NT2/D1 (cell line): ENCODE measurements at places on chromosomes 3 and 15.

DNA sequence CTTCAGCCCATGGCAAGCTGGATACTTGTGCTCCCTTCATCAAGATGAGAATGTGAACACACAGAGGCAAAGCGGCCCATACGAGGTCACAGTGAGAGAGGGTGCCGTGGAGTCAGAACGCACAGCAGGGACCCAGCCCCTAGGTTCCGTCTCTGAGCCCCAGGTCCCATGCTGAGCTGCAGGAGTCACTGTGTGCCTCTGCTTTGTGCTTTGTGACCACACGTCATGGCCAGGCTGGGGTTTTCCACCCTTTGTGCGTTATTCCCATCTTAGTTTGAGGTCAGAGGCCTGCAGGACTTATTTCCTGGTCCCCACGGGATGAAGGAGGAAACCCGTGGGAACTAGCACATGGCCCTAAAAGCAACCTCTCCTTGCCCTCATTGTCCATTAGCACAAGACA is 140.3 kb downstream of the TJP1 start:
- DNase-seq = no peak

DNA sequence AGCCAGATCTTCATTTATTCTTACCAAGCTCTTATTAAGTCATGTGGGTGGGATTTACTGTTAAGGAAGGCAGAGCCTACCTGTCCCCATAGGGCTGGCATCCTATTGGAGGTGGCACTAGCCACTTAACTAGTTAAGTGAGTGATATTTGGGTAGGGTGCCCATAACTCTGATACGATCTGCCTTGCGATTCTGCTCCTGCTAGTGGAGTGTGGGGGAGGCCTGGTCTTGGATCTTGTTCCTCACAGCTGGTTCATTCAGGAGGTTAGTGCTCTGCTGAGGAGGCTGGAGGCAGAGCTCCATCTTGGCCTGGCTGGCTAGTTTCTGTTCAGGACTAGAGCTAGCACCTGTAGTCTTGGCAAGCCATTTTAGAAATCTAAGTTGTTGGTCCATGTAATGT is 9.3 kb downstream of the BAHD1 start:
- DNase-seq = no peak

DNA sequence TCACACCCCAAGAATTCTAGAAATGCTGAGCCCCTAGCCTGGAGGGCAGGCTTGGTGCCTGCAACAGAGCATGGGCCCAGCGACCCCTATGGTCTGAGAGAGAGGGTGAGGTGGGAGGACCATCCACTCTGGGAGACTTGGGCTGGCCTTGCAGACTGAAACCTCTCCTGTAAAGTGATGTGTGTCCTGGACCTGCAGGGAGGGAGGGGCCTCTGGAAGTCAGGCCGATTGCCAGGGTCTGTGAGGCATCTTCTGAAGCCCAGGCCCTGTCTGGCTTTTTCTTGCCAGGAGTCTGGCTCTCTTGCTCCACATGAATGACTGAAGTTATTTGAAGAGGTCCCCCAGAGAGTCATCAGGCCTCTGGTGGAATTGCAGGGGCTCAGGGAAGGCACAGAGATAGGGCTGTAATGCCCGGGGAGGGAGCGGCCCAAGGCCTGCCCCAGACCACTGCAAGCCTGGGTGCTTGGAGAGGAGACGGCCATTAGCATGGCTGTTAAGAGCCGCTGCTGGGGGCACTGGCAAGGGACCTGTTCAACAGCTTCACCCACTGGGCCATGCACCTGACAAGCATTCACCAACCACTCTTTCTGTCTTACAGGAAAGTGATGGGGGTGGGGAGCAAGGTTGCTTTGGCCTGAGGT is 56.0 kb upstream of the CHRNA7 start:
- DNase-seq = no peak

DNA sequence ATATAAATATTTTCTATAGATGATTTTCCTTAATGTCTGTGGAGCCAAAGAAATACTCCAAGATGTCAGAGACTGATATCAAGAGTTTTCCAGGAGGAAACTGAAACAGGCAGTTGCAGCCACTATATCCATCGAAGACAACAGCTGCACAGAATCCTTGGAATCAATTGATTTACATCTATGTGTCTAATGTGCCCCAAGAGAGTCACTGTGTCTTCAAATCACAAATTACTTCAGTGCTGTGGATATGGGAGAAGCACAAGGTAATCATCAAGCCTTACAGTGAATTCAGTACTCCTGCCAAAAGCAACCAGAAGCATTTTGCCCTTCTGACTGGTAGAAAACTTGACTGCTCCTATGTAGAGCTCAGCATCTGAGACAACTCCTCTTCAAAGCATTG is 51.1 kb downstream of the CPNE4 start:
- no peak for DNase-seq

GRCh38 chr3:111763968-111764367 is 95.1 kb upstream of the PHLDB2 start:
- DNase-seq = no peak

DNA sequence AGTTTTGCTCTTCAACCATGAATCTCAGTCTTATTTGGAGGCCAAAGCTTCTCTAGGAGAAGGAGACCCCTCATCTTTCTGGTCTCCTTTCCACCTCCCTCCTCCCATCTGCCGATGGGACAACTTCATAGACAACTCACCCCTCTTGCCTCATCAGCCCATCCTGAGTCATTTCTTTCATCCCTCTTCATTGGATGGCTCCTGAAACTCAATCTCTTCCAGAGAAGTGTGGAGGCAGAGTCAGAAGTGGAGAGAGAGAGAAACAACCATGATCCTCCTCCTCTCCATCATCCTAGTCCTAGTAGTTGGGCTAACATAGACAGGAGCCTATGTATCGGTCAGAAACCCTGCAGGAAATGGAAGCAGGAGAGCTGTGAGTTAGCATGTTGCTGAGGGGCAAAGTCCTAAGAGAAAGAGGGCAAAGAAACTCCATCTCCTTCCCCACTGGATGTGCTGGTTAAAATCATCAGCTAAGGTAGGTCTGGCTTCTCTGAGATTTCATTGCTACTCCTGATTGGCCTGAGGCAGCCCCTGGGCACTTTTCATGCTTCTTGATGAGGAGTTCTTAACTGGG is 21.3 kb upstream of the HCN4 start:
- no peak for DNase-seq

DNA sequence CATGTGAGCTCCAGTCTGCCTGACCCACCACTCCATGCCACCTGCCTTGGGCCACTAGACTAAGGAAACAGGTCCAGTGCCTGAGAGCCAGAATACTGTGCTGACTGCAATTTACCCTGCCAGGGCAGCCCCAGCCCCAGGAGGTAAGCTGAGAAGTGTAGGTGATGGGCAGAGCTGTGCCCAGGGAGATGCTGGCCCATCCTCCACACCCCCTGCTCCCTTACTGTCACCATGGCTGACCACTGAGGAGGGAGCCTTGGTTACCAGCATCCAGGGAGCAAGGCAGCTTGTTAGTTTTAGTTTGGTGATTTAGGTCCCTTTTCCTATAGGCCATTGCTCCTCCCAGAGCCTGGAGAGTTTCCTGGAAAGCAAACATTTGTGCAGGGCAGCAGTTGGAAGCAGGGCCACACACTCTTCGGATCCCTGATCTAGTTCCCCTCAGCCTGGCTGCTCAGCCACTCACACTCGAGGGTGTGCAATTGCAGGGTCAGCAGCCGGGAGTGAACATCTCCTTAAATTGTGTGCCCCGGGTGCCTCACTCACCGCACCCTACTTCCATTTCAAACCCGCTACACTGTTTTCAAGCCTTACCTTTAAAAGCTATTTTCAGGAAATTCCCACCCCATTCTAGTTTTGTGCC is 2.0 kb downstream of the GALNT15 start:
- no peak for DNase-seq

GRCh38 chr3:155425396-155425795 is 131.9 kb upstream of the STRIT1 start:
- no peak for DNase-seq

DNA sequence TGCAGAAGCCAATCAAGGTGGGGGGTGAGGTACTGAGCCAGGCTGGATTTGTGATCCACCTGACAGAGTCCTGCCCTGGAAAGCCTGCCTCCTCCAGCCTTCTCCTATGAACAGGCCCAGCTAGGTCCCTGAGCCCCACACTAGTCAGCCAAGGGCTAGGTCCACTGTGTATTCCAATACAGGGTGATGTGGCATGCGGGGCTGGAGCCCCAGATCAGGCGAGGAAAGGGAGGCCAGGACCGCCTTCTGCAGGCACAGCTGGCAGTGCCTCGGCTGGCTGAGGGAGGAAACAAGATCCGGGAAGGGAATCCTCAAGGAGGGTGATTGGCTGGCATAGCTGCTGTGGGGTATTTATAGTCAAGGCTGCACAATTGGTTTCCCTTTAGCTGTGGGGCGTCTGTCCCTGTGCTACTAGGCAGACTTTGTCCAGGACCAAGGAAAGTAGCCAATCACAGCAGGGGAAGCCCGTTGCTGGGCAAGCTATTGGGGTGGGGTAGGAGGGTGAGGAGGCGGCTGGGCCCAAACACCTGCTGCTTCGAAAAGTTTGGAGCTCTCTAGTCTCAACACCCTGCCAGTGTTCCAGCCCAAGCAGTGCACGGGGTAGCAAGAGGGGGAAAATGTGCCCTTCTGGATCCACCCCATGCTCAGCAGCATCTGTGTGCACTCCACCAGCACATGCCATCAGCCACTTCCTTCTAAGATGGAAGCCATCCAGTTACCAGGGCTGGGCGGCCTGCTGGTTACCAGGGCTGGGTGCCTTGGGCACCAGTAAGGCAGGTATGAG is 5.9 kb downstream of the KY start:
- DNase-seq = no peak

- no peak for DNase-seq
Observed at GRCh38 chr3:31409866-31410265, 122.9 kb upstream of the STT3B start.

- DNase-seq = no peak
Observed at GRCh38 chr3:195421400-195421799, 21.4 kb downstream of the ACAP2 start.

DNA sequence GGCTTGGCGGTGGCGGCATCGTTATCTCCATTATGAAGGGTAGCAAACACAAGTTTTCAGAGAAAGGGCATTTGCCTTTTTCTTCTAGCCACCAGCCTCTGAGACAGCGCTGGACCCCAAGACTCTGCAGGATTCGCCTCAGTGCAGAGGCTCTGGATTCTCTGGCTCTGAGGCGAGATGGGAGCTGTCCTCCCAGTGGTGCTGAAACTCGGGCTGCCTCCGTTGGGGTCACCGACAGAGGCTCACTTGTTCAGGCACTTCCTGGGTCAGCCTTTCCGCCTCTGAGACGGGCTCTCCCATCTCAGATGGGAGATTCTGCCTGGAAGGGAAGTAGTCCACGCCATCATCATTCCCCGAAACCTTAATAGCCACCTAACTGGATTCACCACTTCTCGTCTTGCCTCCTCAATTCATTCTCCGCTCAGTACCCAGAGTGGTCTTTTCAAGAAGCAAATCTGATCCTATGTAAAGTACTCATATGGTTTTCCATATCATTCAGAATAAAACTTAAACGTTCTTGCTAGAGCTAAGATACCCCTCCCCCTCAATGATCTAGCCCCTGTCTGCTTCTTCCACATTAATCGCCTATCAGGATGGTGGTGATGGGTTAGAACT is 76.9 kb downstream of the RHCG start:
- DNase-seq = peak; percentile 78

- DNase-seq = no peak
Observed at GRCh38 chr15:74840851-74841775, 1.8 kb downstream of the ULK3 start.

DNA sequence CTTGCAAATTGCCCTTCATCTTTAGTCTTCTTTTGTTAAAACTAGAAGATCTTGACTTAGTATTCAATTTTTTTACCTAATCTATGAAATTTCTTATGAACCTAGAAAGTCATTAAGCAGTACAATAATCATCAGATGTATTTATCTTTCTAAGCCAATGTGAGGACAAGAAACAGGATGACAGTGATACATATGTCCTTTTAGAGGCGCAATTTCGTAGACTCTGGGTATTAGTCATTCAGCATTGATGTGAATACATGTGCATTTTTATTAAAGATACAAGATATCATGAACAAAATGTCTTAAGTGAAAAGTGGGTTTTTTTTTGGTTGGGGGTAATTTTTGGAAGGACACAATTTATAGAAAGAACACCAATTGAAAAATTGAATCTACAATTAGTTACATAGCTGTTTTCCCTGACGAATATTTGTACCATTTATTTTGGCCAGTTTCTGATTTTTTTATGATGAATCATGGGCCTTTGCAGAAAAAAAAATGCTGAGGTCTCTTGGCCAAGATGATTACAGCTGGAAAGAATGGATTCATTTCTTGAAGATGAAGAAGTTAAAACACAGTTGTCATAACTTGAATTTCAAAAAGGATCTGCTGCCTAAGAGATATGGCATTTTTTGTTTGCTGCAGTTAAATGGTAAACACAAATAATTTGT is 48.9 kb upstream of the AGTR1 start:
- no peak for DNase-seq

- DNase-seq = no peak
Observed at GRCh38 chr3:48215019-48215418, 8.3 kb upstream of the CAMP start.

DNA sequence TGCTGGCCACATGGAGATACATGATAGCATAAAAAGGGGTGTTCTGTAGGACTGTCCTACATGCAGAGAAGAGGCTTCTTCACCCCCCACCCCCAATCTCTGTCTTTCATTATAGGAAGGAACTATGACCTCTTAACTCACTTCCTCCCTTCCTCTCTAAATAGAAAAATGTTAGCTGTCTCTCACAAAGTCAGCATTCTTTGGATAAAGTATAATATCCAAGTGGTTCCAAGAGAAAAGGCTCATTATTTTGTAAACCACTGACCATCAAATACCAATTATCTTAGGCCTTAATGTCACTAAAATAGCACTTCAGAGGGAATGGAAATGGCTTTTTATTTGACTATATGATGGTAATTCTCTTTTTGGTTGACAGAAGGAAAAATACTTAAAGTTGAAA is 95.3 kb upstream of the SLC2A2 start:
- no peak for DNase-seq

DNA sequence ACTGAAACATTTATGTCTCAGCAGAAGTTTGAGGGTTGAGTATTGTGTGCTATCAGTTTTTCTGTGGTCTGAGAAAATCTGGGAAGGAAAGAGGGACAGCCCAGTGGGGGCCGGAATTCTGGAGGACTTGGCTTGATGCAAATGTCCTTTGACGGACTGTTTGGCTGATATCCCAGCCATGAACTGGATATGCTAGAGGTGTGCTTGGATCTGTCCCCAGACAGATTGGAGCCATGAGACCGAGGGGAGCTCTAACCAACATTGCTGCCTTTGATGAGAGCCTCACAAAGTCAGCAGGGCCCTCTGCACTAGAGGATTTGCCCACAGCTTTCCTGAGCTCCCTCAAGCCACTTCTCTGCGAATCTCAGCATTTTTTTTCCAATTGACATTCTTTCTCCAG is 405.6 kb downstream of the NTRK3 start:
- DNase-seq = no peak
